RCC 7860 (cell line): ENCODE measurements at places on chromosomes 1 and 21.

DNA sequence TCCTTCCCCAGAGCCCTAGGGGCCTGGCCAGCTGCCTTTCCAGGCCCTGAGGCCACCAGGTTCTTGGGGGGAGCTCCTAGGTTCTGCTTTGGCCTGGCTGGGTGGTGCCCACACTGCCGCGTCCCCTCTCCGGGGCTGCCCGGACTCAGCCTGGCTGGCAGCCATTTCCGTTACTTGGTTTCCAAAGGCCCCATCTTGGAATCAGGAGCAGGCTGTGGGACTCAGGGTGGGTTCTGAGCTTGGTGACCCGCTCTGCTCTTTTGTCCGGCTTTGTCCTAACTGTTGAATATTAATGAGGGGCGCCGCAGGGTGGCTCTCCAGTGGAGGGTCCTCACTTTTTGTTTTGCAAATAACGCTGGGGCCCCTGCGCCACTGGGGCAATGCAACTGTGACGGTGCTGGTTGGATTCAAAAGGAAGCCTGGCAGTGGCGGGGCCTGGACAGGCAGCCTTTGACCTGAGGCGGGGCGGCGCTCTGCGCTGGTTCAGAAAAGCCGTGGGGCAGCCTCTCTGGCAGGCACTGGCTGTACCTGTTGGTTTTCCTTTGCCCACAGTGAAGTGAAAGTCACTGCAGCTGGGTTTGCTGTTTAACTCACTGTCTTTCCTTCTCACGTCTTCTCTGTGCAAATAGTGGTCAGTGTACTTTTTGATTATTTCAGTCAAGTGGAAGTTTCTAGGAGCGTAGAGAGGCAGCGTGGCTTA is 20.2 kb downstream of the SKI start:
- DNase-seq = no peak

DNA sequence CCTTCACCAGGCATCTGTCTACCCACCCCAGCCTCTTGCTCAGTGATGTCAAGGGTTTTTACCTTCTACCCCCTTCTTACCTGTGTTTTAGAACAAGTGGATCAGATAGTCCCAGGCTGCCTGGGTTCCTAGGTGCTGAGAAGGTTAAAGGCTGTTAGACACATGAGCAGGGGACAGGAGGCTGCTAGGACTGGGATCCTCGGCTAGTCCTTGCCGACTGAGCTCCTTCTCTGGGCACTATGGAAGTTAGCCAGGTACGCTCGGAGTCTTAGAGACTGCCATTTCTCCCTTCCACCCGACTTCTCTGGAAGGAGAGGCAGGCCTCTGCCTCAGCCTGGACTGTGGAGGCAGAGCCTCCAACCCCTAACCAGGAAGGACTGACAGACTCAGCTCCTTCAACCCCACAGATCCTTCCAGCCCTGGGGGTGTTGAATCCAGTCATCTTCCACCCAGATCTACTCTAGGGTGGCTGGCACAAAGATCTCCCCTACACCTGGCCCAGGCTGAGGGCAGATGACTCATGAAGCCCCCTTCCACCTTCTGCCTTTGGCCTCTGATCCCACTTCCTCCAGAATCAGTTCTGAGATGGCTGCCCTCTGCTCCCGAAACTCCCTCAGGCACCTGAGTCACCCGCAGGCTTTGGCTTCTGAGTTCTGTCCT is at the start of gene DYNLT4:
Gene DYNLT4 (minus strand): TSS at position 648 of the 660 bp plus-strand sequence. CDS start 683 bp downstream, outside the sequence.
- no peak for DNase-seq

GRCh38 chr1:173330149-173330951 is 123.2 kb upstream of the TNFSF4 start:
- DNase-seq = peak; percentile 36

- no peak for DNase-seq
Observed at GRCh38 chr1:36365381-36365780, 20.3 kb downstream of the STK40 start.

DNA sequence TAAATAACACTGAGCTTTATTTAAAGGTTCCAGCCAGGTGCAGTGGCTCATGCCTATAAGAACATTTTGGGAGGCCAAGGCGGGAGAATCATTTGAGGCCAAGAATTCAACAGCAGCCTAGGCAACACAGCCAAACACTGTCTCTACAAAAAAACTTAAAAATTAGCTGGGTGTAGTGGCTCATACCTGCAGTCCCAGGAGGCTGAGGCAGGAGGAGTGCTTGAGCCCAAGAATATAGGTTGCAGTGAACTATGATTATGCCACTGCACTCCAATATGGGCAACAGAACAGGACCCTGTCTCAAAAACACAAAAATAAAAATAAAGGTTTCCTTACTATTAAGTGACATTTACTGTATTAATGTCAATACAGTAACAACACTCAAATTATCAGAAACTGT is 2.1 kb downstream of the TAF12 start:
- peak; percentile 42 for DNase-seq

DNA sequence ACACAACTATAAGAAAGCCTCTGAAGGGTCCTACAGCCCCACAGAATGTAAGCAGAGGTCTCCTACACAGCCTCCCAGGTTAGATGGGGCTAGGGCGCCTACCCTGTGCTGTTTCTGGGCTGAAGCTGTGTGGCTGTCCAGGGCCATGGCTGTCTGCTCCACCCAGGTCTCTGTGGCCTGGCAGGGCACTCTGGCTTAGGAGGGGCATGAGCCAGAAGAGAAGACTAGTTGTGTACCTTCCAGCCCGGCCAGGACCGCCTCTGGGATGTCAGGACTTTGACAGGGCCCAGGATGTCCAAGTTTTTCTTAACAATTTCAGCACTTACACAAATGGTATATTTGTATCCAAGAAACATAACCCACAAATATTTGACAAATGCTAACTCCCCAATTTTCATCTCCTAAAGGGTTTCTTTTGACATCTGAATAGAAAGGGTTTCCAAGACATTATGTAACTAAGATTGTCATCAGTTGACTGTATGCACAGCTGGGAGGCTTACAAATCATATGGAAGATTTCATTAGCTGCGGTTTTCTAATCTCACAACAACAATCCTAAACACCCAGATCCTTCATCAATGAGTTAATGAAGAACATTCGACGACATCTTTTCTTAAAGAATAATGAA is 80.5 kb downstream of the HSF2BP start:
- DNase-seq = no peak

DNA sequence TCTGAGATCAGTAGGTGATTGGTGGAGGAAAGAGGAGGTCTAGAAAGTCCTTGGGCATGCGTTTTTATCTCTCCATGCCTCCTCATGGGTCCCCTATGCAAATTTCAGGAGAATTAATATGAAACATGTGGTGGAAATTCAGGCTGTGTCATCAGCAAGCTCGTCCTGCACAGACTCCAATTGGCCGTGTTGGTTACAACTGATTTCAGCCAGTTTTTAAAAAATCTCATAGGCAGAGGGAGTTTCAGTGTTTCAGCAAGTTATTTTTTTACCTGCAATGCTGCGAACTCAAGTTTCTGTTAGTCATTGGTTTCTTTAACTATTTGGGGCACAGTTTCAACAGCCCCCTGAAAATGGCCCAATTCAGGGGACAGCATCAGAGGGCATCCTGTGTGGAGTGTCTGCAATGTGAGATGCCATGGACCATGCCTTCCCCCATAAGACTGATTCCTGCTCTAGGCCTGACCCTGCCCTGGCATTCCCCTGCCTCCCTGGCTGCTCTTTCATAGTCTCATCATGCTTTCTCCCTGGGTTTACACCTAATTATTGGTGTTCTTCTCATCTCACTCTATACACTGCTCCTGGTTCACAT is 59.9 kb downstream of the C1orf198 start:
- DNase-seq = no peak

DNA sequence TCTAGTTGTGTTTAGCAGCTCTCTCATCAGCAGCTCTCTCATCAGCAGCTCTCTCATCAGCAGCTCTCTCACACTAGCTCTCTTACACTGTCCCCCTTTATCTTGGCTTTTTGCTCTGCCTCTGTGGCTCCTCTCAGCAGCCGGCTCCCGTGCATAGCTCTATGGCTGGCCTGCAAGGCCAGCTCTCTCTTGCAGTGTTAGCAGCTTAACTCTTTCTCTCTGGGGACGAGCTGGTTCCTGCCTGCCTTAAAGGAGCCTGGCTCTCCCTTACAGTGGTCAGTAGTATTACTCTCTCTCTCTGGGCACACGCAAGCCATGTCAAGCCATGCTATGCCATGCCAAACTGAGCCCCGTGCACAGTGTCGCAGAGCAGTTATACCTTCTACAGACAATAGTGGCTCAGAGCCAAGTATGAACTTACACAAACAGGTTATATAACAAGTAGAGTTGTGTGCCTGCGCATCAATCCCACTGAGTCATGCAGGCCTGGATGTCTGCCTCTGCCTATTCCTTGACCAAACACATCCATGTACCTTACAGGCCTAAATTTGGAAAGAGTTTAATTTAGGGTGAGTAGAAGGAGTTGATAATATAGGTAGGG is 295.9 kb downstream of the TPR start:
- no peak for DNase-seq

DNA sequence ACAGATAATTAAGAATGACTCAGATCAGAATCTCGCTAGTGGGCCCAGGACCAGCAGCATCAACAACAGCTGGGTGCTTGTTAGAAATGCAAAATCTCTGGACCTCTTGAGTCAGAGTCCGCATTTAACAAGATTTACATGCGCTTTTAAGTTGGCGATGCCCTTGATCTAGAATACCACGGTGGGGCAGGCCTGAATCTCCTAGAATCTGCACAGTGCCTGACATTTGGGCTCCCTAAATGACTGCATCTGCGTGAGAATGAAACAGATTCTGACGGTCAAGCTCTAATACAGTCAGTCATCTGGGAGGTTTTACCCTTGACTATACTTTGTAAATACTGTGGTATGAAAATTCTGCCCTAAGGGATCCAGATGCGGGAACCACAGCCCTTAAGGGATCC is 17.2 kb upstream of the RAB29 start:
- DNase-seq = no peak

GRCh38 chr1:52629325-52629643 is 3.7 kb upstream of the SHISAL2A start:
- DNase-seq = peak; percentile 39

GRCh38 chr1:116314305-116314919 is 58.6 kb upstream of the ATP1A1 start:
- no peak for DNase-seq

GRCh38 chr1:232705815-232706575 is 76.1 kb upstream of the SIPA1L2 start:
- no peak for DNase-seq

GRCh38 chr1:183022202-183023145 is 746 bp upstream of the LAMC1 start:
- DNase-seq = peak; percentile 94

DNA sequence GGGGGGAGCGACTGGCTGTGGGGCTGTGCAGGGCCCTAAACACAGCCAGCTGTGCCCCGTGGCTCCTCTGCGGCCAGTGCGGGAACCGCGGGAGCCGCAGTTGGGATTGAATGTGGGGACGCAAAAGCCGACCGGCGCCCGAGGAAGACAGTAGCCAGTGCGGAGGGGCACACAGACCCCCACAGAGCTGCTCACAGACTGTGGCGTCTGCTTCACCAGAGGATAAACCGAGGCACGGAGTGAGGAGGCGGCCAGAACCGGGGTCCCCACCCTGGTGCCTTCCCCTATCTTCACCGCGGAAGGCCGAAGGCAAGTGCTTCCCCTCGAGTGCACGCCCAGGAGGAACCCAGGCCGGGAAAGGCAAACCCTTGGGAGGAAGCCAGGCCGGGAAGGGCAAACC is 8.7 kb upstream of the TMEM52 start:
- DNase-seq = no peak

- no peak for DNase-seq
Observed at GRCh38 chr1:25169610-25170009, 62.7 kb downstream of the SYF2 start.

- no peak for DNase-seq
Observed at GRCh38 chr1:87213135-87213515, 115.6 kb upstream of the LMO4 start.

- no peak for DNase-seq
Observed at GRCh38 chr1:246302711-246303317, 204.3 kb downstream of the SMYD3 start.

DNA sequence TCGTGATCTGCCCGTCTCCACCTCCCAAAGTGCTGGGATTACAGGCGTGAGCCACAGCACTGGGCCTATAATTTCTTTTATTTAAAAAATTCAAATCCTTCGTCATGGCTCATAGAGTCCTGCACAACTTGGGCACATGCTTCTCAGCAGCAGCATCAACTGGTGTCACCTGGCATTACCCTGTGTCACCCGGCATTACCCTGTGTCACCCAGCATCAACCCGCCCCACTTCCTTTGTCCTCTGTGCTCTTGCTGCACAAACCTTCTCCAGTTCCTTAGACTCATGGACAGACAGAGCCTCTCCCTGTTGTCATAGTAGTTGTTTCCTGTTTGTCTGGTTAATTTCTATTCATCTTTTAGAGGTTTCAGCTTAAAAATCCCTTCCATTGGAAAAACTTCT is 121.2 kb upstream of the SERBP1 start:
- no peak for DNase-seq

DNA sequence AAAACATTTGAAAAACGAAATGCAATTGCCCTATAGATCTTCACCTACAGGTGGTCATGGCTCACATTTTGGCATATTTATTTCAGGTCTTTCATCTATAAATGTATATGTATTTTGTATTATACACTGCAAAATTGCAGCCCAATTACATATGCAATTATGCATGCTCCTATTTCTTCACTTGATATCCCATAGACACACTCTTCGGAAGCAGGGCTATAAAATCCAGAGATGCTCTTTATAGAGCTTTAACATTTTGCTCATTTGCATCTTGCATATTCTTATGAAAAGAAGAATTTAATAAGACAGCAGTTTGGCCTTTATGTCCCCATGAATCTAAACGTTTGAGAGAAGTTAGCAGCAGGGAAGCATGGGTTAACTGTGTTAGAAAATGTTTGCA is 44.7 kb upstream of the PALMD start:
- no peak for DNase-seq

GRCh38 chr1:228306275-228307217 is 98.7 kb downstream of the OBSCN start:
- DNase-seq = no peak

DNA sequence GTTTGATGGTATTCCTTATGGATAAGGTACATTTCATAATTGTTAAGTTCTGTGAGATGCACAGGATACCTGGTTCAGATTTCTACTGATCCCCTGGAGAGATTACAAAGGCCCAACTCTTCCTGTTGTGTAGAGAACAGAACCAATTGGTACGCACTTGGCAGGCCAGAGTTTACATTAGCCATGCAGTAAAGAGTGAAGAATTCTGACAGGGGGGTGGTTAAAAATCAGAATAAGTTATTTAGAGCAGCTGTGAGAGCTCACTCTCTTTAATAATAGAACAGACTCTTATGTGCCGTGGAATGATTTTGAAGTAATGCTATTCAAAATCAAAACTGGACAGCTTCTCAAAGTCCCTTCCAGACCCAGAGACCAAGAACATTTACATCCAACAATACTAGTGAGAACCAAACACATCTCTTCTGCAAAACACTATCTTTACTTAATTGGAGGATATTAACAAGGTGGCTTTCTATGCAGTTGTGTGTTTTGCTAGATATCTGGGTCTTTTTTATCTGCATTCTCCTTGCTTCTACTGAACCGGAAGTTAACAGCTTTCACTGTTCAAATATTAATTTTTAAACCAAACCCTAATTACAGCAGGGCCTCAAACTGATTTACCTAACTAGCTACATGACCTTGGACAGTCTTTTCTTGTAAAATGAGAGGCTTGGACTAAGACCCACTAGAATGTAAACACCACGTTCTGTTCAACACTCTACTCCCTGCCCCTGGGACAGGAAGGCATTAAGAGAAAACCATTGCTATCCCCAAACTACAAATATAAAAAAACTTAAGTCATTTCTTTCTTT is 4.0 kb downstream of the USP24 start:
- no peak for DNase-seq

GRCh38 chr1:97791251-97791650 is 129.6 kb downstream of the DPYD start:
- no peak for DNase-seq

- no peak for DNase-seq
Observed at GRCh38 chr1:241083285-241083684, 273.7 kb downstream of the RGS7 start.

GRCh38 chr1:2356401-2356800 is 35.0 kb downstream of the MORN1 start:
- DNase-seq = no peak
